ENCODE measurements at places on chromosomes 2 and 18.

- no peak for DNase-seq
Observed at GRCh38 chr2:71560638-71561011, 107.3 kb downstream of the DYSF start.

DNA sequence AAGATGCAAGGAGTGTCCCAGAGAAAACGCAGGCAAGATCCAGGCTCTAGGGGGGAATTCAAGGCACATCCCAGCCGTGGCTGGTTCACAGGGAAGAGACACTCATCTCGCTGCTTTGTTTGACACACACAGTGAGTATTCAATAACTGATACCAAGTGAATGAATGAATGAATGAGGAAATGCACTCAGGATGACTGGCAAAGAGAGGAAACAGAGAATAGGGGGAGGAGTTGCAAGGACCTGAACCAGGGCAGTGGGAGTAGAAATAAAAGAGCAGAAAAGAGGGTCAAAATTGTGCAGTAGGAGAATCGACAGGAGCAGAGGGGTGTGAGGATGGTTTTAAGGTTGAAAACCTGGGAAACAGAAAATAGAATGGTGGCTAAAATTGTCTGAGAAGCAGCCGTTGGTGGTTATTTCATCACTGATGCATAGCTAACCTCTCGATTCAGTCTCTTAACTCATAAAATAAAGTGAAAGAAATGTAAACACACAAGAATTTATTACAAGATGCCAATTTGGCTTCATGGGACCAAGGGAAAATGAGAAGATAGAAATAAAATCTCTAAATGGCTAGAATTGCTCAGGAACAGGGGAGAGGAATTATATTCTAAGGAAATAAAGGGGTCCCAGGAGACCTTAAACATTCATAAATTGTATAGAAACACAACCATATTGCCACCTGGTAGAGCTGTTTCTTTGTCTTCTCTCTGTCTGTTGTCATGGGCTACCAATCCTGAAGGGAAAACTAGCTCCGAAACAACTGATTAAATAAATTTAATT, 63.9 kb upstream of the PHLPP1 start:
- no peak for DNase-seq

- no peak for DNase-seq
Observed at GRCh38 chr18:50289108-50289443, 1.6 kb upstream of the CXXC1 start.

GRCh38 chr2:127906206-127906926, 20.6 kb upstream of the AMMECR1L start:
- no peak for DNase-seq

DNA sequence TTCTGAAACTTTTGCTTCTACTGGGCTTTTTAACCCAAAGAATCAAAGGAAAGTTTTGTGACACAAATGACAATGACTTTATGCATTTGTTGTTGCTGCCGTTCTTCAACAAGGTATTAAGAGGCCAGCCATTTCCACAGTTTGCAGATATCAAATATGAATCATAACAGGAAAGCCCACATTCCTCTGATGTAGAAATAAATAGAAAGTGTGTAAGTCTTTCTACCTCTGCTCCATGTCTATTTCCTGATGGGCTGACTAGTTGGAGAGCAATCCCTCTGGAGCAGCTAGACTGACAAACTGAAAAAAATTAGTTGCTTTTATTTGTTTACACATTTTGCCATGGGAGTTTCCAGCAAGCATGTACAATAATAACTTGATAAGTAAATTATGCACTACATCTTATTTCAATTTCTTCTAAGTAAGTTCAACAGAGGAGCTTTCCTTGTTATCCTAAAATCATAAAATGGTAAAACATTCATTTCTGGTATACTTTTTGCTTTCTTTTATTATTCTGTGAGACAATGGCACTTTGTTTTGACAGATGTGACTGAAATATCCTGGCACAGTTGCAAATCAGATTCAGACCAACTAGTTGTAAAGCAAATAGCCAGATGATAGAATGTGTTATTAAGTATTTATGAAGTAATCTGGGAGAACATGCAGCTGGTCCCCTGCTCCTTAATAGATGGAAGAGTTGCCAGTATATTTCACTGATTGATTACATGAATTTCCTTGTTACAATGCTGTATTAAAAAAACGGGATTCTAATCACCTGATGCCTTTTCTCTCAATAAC, 266.7 kb downstream of the METTL4 start:
- no peak for DNase-seq

- no peak for DNase-seq
Observed at GRCh38 chr2:126686286-126686685, 30.3 kb downstream of the GYPC start.

All from activated T-cell treated with anti-CD3 and anti-CD28 coated beads for 1 hour (primary cell).